ENCODE measurements at places on chromosomes 5 and 9.

DNA sequence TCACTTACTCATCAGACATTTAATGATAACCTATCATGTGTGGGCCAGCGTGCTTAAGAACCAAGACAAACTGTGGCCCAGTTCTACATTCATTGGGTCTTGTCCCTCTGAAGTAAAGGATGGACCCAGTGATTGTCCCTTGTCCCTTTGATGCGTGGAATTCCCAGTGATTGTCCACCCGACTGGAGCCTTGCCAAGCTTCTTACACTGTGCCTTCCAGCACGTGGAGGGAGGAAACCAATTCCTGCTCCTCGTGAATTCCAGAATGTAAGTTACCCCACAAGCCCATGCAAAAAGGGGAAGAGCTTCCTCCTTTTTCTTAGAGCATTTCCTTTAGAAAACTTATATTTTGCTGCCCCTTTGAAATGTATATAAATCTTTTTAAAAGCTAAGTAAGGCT, 7.9 kb downstream of the CKMT2 start:
- DNase-seq, result no peak

DNA sequence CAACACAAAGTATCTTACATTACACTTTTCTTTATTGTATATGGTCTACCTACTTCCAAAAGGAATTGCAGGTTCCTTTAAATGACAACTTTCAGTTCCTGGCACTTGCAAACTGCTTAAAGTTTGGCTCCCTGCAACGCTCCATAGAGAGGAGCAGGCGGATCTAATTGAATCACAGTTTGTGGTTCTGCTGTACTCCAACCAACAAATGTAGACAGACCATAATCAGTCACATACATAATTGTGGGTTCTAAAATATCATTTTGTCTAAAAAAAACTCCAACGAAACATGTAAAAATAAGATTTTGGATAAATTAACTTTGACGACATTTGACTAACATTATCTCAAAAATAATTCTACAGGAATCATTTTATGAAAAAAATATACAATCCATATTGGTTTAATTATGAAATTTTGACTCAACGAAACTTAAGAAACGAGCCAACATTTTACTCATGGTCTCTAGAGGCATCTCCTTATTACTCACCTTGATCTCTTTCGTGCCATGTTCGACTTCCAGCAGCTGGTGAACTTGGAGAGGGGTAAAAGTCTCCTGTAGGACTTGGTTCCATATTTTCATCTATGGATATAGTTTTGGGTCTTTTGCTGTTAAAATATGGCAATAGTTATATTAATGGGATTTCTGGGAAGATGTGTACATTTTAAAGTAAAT, 167.6 kb downstream of the NFIB start:
- no peak for DNase-seq

DNA sequence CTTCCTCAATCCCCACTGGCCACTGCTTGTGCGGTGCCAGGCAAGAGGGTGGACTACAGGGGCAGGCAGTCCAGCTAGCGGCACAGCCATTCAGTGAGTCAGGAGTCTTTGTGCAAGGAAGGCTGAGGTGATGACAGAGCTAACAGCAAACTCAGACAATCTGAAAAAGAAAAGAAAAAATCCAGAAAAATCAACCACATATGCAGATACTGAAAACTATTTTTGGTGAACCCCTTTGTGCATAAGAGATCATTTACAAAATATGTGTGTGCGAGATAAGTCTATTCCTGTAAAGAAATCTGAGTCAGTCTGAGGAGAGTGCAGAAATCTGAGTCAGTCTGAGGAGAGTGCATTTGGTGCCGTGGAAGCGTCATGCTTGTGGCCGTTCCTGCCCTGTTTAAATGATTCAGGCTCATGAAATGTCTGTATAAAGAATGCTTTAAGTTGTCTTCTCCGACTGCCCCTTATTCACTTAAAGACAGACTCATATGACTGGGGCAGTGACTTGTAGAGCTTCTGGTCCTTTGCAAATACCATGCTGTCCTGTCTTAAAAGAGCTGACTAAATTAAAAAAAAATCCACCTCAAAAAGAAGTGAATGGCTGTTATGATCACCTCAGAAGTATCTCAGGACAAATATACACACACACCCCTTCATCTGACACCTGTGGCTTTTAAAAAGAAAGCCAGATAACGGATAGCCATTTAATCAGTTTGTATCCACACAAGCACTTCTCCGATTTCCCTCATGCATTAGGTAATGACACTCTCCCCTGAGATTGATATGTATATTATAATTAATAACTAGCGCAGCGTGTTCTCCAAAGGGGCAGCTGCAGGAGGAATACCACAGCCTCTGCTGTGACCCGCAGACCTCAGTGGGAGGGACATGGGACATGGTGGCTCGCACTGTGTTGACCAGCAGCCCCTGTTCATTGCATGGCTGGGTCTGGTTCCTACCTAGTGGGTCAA, 47.3 kb downstream of the TRIO start:
- DNase-seq, result peak; percentile 99

GRCh38 chr5:124995421-124995820, 249.0 kb upstream of the ZNF608 start:
- DNase-seq, result no peak

GRCh38 chr5:66741394-66741793, 145.2 kb downstream of the MAST4 start:
- no peak for DNase-seq

GRCh38 chr9:137224830-137225694, at the start of gene CYSRT1:
CYSRT1 (plus strand) TSS chr9:137225174; CDS start chr9:137225622, 448 bp downstream.
- no peak for DNase-seq

- DNase-seq, result no peak
Observed at GRCh38 chr9:130072515-130073235, 19.0 kb downstream of the GPR107 start.

GRCh38 chr9:109797006-109797405, 17.0 kb downstream of the PALM2AKAP2 start:
- DNase-seq, result no peak

GRCh38 chr5:169242175-169242848, 58.6 kb downstream of the SLIT3 start:
- DNase-seq, result no peak

- no peak for DNase-seq
Observed at GRCh38 chr5:58795327-58795726, 212.5 kb downstream of the RAB3C start.

GRCh38 chr5:113053511-113053995, 77.0 kb downstream of the DCP2 start:
- no peak for DNase-seq

GRCh38 chr9:22108581-22109370, 99.7 kb upstream of the CDKN2B start:
- DNase-seq, result no peak

DNA sequence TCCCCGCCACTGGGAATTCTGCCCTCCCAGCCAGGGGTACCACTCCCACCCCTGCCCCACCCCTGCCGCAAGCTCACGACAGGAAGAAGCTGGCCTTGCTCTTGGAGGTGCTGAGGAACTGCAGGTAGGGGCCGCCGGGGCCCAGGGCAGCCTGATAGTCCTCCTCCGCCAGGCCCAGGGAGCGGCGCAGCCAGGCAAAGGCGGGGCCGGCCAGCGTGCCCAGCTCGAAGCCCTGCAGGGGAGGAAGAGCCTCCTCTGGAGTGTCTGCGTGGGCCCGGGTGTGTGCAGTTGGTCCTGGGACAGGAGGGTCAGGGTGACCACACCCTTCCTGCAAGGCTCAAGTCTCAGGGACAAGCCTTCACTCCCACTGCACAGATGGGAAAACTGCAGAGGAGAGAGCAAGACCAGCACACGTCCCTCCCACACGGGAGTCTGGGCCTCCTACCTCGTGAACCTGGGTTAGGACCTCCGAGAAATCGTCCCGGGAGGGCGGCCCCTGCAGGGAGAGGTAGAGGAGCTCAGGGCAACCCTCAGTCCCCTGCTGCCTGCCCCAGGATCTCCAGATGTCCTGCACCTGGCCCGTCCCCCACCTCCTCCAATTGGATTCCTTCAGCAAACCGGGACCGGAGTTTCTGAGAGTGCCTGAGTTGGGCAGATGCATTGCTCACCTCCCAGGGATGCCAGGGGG, 2.4 kb downstream of the PIP5KL1 start:
- DNase-seq, result no peak

All from HS-27A (cell line).